ENCODE measurements at places on chromosomes 1 and 21. TPM values are rescaled to one million over a fixed set of nuclear protein-coding genes. Genes with fewer than 3 reads are reported as not detected.

GRCh38 chr1:41547336-41547735 is 62.9 kb upstream of the EDN2 start:
- no peak for DNase-seq
- H3K4me1 ChIP-seq, result peaks cover 36% of the 10 kb centered on the region
- H3K4me3 ChIP-seq, result no peak overlapping the region
- H3K27me3 ChIP-seq, result no peaks in the 10 kb centered on the region
- no peak overlapping the region for H3K27ac ChIP-seq

GRCh38 chr1:19178734-19179398 is 31.2 kb downstream of the UBR4 start:
- H3K27ac ChIP-seq, result no peak overlapping the region
- H3K27me3 ChIP-seq, result no peaks in the 10 kb centered on the region
- H3K4me1 ChIP-seq, result no peaks in the 10 kb centered on the region
- no peak overlapping the region for H3K4me3 ChIP-seq

DNA sequence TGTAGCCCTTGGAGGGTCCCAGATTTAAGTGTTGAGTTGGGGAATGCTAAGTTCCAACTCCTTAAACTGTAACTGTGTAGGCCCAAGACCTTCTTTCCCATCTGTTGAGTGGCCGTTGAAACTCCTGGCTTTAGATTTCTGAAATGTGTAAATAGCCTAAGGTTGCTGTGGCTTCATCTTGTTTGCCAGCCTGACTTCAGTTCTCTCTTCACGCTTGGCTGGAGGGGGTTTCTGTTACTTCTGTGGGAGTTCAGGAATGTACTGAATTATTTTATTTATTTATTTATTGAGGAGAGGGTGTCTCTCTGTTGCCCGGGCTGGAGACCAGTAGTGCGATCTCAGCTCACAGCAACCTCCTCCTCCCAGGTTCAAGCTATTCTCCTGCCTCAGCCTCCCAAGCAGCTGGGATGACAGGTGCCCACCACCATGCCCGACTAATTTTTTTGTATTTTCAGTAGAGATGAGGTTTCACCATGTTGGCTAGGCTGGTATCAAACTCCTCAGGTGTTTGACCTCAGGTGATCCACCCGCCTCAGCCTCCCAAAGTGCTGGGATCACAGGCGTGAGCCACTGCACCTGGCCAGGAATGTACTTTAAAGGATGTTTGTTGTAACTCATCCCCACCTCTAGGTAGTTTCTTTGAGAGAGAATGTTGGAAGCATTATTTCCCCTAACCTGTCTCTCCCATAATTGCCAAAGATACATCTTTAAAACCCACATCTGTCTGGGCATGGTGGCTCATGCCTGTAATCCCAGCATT is 5.9 kb downstream of the TTC39A start:
- no peak overlapping the region for H3K27ac ChIP-seq
- H3K4me1 ChIP-seq, result no peaks in the 10 kb centered on the region
- no peak for DNase-seq
- peaks cover 12% of the 10 kb centered on the region for H3K27me3 ChIP-seq
- no peak overlapping the region for H3K4me3 ChIP-seq
- no peaks in the 10 kb centered on the region for H3K36me3 ChIP-seq

DNA sequence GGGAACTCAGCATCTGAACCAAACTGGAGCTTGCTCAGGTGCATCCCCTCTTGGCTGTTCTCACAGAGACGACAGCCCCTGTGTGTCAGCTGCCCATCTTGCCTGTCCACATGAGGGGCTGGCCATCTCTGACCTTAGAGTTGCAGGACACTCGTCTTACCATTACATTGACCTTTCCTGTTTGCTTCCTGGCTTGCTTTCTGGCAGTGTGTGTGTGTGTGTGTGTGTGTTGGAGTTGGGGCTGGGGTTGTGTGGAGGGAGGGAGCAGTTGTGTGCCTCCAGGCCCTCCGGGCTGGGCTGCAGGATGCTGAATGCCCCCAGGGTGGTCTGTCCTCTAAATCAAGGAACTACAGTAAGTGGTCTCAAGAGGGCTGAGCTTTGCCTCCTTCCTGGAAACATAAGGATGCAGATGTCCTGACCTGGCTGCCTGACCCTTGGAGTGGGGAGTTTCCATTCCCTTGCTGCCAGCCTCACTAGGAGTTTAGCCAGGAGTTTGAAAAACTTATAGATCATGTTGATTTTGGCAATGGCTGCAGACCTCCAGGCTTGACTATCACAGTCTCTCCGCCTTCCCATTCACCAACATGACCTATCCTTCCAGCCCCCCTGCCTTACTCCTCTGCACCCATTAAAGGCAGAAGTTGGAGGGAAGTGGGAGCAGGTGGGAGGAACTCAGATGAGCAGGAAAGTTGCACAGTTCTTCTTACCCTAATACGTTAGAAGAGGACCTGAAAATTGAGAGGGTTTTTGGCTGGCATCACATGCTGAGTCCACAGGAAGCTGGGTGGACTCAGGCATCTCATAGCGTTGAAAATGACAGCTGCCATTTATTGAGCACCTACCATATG is 19.0 kb downstream of the RASSF5 start:
- H3K27me3 ChIP-seq, result no peaks in the 10 kb centered on the region
- no peak overlapping the region for H3K27ac ChIP-seq
- no peak for DNase-seq
- no peaks in the 10 kb centered on the region for H3K4me1 ChIP-seq
- no peaks in the 10 kb centered on the region for H3K36me3 ChIP-seq

- H3K27me3 ChIP-seq, result peaks cover 20% of the 10 kb centered on the region
- DNase-seq, result no peak
- no peak overlapping the region for H3K4me3 ChIP-seq
- no peak overlapping the region for H3K27ac ChIP-seq
- no peaks in the 10 kb centered on the region for H3K36me3 ChIP-seq
Observed at GRCh38 chr1:151828921-151829320, 2.7 kb downstream of the RORC start.

- H3K4me1 ChIP-seq, result no peaks in the 10 kb centered on the region
- no peak for DNase-seq
- H3K27me3 ChIP-seq, result peaks cover 7% of the 10 kb centered on the region
- no peak overlapping the region for H3K4me3 ChIP-seq
- no peaks in the 10 kb centered on the region for H3K36me3 ChIP-seq
Observed at GRCh38 chr1:207658904-207659485, 14.1 kb downstream of the CR1L start.

- no peaks in the 10 kb centered on the region for H3K36me3 ChIP-seq
- H3K27ac ChIP-seq, result no peak overlapping the region
- no peaks in the 10 kb centered on the region for H3K27me3 ChIP-seq
Observed at GRCh38 chr1:45769261-45769932, 18.9 kb upstream of the IPP start.

The PEX19 gene
- 50.3 TPM for total RNA-seq

DNA sequence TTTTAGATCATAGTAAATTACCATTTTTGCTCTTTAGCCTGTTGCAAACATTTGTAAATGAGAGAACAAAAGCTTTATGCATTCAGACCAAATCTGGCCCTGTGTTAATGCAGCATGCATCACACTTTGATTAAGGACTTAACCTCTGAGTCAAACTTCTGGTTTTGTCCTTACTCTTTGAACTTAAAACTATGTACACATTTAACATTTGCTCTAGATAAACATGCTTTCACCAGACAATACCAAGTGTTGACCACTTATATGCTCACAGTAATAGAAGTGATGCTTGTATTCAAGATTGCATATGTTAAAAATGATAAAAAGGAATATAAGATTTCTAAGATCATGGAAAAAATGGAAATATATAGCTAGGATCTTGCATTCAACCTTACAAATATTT is 1095.3 kb downstream of the ADGRL2 start:
- no peaks in the 10 kb centered on the region for H3K36me3 ChIP-seq
- no peak overlapping the region for H3K4me3 ChIP-seq
- no peak for DNase-seq
- H3K27me3 ChIP-seq, result no peaks in the 10 kb centered on the region
- H3K4me1 ChIP-seq, result no peaks in the 10 kb centered on the region
- H3K27ac ChIP-seq, result no peak overlapping the region

DNA sequence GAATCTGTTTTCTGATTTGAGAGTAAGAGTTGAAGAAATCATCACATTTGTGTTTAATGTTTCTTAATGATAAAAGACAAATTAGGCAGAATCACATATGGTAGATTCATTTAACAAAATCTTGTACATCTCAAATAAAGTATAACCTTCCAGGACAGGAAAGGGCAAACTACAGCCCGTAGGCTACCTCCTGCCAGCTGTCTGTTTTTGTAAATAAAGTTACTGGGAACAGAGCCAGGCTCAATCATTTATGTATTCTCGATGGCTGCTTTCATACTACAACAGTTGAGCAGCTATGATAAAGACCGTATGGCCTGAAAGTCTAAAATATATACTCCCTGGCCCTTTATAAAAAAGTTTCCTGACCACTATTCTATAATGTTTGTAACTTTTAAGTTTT is 204.1 kb downstream of the COL24A1 start:
- no peak for DNase-seq
- H3K27me3 ChIP-seq, result no peaks in the 10 kb centered on the region
- H3K4me1 ChIP-seq, result no peaks in the 10 kb centered on the region
- H3K4me3 ChIP-seq, result no peak overlapping the region
- no peak overlapping the region for H3K27ac ChIP-seq
- H3K36me3 ChIP-seq, result no peaks in the 10 kb centered on the region

DNA sequence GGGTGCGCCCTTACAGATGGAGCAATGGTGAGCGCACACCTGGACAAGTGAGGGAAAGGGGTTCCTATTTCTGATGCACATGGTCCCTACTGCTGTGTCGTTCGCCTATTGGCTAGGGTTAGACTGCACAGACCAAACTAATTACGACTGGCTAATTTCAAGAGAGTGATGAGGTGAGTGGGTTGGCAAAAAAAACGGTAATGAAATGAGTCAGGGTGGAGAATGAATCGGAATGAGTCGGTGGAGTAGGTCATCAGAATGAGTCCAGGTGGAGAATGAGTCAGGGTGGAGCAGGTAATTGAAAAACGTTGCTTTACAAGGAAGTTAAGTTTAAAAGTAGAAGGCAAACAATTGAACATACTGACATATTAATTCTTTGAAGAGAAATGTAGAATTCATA is 79.8 kb downstream of the WDR4 start:
- no peak for DNase-seq
- peaks cover 3% of the 10 kb centered on the region for H3K27me3 ChIP-seq
- H3K4me1 ChIP-seq, result peaks cover 23% of the 10 kb centered on the region
- H3K4me3 ChIP-seq, result peak overlapping the region; percentile 13
- peak overlapping the region; percentile 75 for H3K27ac ChIP-seq

- peaks cover 2% of the 10 kb centered on the region for H3K4me1 ChIP-seq
- DNase-seq, result no peak
- no peak overlapping the region for H3K27ac ChIP-seq
- peak overlapping the region; percentile 17 for H3K4me3 ChIP-seq
Observed at GRCh38 chr1:244137725-244138124, 86.6 kb downstream of the ZBTB18 start.

- H3K27me3 ChIP-seq, result peaks cover 6% of the 10 kb centered on the region
- H3K4me3 ChIP-seq, result no peak overlapping the region
- no peaks in the 10 kb centered on the region for H3K4me1 ChIP-seq
- H3K36me3 ChIP-seq, result no peaks in the 10 kb centered on the region
- DNase-seq, result no peak
- H3K27ac ChIP-seq, result no peak overlapping the region
Observed at GRCh38 chr1:18240906-18241305, 133.3 kb downstream of the IGSF21 start.

- H3K27me3 ChIP-seq, result no peaks in the 10 kb centered on the region
- no peak overlapping the region for H3K27ac ChIP-seq
- H3K36me3 ChIP-seq, result no peaks in the 10 kb centered on the region
- no peak overlapping the region for H3K4me3 ChIP-seq
- DNase-seq, result no peak
Observed at GRCh38 chr1:7584643-7585042, 186.5 kb upstream of the VAMP3 start.

DNA sequence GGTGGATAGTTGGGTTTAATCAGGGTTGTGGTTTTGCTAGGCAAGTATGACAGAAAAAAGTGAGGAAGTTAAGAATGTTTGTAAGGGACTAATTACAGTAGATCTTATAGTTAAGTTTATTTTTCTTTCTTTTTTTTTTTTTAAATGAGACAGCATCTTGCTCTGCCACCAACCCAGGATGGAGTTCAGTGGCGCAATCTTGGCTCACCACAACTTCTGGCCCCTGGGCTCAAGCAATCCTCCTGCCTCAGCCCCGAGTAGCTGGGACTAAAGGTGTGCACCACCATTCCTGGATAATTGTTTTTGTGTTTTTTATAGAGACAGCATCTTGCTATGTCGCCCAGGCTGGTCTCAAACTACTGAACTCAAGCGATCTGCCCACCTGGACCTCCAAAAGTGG is 41.7 kb downstream of the EYA3 start:
- no peak for DNase-seq
- H3K27me3 ChIP-seq, result no peaks in the 10 kb centered on the region
- no peak overlapping the region for H3K27ac ChIP-seq
- H3K4me1 ChIP-seq, result no peaks in the 10 kb centered on the region
- peaks cover 45% of the 10 kb centered on the region for H3K36me3 ChIP-seq
- H3K4me3 ChIP-seq, result no peak overlapping the region

The HAO2 gene
- not detected for total RNA-seq

- H3K27me3 ChIP-seq, result no peaks in the 10 kb centered on the region
- H3K27ac ChIP-seq, result no peak overlapping the region
- no peak overlapping the region for H3K4me3 ChIP-seq
- H3K36me3 ChIP-seq, result no peaks in the 10 kb centered on the region
Observed at GRCh38 chr1:173383351-173383750, 93.8 kb upstream of the PRDX6 start.

The TIE1 gene
- not detected for total RNA-seq

The MLLT11 gene
- total RNA-seq, result 0.59 TPM

GRCh38 chr21:21200939-21201615 is 202.9 kb downstream of the NCAM2 start:
- no peak for DNase-seq
- H3K4me3 ChIP-seq, result no peak overlapping the region
- H3K27ac ChIP-seq, result no peak overlapping the region
- peaks cover 6% of the 10 kb centered on the region for H3K4me1 ChIP-seq
- H3K36me3 ChIP-seq, result no peaks in the 10 kb centered on the region

DNA sequence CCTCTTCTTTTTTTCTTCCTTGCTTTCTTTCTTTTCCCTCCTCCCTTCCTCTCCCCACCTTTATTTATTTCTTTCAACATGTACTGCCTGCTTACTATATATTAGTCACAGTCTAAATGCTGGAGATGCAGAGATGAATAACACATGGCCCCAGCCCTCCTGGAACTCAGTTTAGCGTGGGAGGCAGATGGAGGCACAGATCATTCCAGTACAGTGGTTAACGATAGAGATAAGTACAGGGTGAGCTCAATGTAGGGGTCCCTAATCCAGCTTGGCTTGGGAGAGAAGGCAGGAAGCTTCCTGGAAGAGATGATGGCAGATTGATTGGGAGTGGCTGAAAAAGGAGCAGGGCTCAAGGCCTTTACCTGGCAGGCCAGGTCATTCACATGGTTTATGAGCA is 55.6 kb upstream of the PPP2R5A start:
- no peaks in the 10 kb centered on the region for H3K36me3 ChIP-seq
- DNase-seq, result no peak
- peaks cover 6% of the 10 kb centered on the region for H3K27me3 ChIP-seq
- H3K4me3 ChIP-seq, result no peak overlapping the region
- peaks cover 13% of the 10 kb centered on the region for H3K4me1 ChIP-seq

Measured in activated B cell treated with CpG ODN at 0.5 μM for 24 hours (primary cell).